ENCODE measurements at places on chromosomes 6 and 20.

DNA sequence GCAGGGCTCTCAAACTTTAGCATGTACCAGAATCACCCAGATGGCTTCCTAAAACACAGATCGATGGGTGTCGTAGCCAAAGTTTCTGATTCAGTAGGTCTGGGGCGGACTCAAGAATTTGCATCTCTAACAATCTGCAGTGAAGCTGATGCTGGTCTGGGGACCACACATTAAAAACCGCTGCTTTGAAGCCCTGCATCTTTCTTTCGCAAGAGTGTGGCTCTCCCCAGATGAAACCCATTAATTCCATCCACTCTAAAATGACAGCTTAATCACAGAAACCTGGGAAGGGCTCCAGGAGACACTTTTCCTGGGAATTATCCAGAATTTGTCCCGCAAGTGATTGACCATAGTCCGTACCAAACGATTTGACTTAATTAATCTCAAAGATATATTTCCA lies 319.8 kb upstream of the PLCB4 start:
- no peak for DNase-seq

GRCh38 chr20:1566701-1567100 lies 9.2 kb upstream of the SIRPD start:
- DNase-seq, result no peak

DNA sequence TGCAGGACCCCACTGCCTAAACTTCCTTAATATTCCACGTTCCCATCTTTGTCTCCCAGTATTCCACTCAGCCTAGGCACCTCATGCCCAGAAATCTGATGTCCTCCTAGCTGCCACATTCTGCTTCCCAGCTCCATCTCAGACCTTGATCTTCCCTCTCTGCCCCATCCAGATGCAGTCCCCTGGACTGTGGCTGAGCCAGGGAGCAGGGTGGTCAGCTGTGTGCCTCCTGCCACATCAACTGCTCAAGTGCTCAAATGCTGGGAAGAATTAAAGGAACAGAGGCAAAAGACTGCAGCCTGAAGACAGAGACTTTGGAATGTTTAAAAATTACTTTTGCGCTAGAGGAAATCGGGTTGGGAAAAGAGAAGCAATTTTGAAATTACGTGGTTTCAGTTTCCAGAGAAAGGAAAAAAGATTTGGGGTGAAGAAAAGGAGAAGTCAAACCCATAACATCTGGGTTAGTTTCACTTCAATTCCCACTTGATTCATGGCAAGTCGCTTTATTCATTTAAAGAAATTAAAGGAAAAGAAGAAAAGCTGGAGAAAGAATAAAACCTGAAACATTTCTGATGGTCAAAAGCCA lies 704.8 kb downstream of the PTPRT start:
- no peak for DNase-seq

GRCh38 chr20:5784735-5785134 lies 34.5 kb downstream of the SHLD1 start:
- no peak for DNase-seq

DNA sequence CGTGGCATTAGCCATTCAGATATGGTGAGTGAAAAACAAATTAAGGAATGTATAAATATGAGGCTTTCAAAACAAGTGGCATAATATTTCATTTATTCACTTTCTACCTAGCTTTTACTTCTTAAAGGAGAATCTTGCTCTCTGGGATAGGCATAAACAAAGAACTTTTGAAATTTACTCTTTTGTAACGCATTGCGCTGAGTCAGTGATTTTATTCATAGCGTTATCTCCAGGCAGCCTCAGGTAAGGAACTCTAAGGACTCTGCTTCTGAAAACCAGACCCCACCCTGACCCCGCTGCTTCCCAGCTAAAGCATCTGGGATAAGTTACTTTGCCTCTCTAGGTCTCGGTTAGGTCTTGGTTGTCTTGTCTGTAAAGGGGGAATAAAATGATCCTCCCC lies 234.7 kb downstream of the MYLK4 start:
- DNase-seq, result no peak

DNA sequence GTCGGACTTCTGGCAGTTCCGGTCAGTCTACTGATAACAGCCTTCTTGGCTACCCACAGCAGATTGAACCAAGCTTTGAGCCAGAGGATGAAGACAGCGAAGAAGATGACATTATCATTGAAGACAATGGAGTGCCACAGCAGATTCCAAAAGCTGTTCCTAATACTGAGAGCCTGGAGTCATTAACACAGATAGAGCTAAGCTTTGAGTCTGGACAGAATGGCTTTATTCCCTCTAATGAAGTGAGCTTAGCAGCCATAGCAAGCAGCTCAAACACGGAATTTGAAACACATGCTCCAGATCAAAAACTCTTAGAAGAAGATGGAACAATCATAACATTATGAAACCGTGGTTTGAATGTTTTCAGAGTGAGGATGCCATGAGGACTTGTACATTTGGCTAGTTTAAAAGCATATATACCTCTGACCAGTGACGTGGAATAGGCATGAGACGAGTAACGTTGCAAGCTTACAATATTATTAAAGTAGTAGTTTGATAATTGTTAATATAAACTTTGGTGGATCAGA lies 18.8 kb downstream of the PARD6B start:
- no peak for DNase-seq

DNA sequence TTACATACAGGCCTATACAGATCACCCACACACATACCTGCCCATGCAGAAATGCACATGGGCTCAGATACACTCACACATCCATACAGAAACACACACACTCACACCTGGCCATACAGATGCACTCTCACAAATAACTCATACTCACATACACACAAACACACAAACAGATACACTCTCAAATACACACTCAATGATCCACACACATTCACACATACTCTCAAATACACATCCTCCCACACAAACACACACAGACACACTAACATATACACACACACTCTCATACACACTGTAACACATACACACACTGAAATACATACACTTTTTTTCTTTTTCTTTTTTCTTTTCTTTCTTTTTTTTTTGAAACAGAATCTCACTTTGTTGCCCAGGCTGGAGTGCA lies 90.7 kb downstream of the CDH22 start:
- DNase-seq, result no peak

DNA sequence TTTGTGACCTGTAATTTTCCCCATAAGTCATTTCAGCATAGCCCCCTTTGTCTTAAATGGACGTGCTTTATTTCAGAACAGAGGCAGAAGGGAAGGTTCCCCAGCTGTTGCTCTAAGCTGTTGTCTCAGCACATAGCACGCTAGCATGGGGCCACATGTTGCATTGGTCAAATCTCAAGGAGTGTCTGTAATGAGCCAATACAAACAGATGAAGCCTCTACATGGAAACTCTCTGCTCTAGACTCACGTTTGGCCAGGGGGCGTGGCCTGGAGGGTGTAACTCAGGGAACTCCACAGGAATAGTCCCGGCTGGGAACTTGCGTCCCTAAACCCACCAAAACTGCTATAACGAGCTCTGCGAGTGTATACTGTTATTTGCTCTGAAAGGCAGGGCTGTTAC lies 35.2 kb upstream of the SLC22A2 start:
- DNase-seq, result no peak

- no peak for DNase-seq
Measured at GRCh38 chr6:46220352-46221221, 49.8 kb upstream of the ENPP5 start.

GRCh38 chr6:72424476-72424875 lies 197.4 kb upstream of the KCNQ5 start:
- no peak for DNase-seq

- DNase-seq, result no peak
Measured at GRCh38 chr6:168198302-168199180, 119.5 kb upstream of the FRMD1 start.

DNA sequence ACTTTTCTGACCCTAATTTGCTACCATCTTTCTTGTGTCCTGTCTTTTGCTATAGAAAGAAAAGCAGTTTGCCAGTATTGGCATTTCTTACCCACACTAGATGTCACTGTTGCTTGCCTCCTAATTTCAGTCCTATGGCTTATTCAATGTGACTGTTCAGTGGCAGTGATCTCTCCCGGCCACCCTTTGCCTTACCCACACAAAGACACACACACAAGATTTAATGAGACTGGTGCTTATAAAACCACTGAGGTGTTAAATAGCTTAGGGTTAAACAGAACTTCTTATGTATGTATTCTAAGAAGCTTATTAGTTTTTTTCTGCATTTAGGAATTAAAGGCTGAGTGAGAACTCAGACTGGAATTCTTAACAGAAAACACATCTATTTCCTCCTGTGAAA lies 233.6 kb upstream of the ASCC3 start:
- peak; percentile 0 for DNase-seq

DNA sequence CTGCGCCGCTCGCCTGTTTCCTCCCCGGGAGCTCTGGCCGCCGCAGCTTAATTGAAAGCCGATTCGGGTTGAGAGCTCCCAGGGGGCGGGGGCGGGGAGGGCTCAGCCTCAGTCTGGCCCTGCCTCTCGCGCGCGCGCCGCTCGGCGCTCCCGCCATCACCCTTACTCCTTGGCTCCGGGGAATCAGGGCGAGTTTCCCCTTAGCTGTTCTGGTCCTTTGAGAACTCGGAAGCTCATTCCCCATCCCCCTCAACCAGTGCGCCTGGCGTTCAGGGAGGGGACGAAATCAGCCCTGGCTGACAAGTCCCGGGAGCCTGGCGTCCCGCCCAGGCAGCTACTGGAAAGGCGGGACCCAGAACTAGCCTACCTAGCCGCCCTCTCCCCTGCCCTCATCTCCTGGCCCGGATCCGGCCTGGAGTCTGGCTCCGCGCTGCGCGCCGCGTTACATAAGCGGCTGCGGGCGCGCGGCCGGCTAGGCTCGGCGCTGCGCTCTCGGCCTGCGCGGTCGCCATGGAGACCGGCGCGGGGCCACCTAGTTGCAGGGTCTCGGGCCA lies 2.8 kb downstream of the SLC12A5 start:
- DNase-seq, result no peak

GRCh38 chr6:158611541-158612370 lies 32.8 kb downstream of the DYNLT1 start:
- no peak for DNase-seq

- DNase-seq, result no peak
Measured at GRCh38 chr6:156348849-156349248, 428.3 kb upstream of the ARID1B start.

DNA sequence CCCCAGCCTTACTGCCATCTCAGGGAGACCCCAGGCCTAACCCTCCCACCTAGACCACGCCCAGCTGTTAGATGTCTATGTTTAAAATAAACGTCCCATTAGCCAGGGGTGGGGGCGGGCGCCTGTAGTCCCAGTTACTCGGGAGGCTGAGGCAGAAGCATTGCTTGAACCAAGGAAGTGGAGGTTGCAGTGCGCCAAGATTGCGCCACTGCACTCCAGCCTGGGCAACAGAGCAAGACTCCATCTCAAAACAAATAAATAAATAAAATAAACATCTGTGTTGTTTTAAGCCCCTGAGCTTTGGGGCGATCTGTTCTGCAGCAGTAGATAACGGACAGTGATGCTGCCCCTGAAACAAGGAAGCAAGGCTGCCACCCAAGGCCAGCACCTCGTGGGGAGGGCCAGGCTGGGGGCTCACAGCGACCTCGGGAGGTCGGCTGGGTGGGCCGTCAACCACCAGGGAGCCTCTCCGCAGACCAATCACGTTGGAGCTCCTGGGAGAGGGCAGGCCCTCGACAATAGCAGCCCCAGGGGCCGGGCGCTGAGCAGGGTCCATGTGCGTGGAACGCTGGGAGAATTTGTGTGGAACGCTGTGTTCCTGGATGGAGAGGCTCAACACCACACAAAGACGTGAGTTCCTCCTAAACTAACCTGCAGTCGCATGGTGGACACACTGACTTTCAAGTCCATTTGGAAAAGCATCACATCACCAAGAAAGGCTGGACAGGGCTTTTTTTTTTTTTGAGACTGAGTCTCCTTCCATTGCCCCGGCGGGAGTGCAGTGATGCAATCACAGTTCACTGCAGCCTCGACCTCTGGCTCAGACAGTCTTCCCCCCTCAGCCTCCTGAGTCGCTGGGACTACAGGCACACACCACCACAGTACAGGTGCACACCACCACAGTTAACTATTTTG lies 1.0 kb upstream of the HELZ2 start:
- DNase-seq, result peak; percentile 61

- DNase-seq, result no peak
Measured at GRCh38 chr20:44457016-44457415, 18.7 kb upstream of the TTPAL start.

DNA sequence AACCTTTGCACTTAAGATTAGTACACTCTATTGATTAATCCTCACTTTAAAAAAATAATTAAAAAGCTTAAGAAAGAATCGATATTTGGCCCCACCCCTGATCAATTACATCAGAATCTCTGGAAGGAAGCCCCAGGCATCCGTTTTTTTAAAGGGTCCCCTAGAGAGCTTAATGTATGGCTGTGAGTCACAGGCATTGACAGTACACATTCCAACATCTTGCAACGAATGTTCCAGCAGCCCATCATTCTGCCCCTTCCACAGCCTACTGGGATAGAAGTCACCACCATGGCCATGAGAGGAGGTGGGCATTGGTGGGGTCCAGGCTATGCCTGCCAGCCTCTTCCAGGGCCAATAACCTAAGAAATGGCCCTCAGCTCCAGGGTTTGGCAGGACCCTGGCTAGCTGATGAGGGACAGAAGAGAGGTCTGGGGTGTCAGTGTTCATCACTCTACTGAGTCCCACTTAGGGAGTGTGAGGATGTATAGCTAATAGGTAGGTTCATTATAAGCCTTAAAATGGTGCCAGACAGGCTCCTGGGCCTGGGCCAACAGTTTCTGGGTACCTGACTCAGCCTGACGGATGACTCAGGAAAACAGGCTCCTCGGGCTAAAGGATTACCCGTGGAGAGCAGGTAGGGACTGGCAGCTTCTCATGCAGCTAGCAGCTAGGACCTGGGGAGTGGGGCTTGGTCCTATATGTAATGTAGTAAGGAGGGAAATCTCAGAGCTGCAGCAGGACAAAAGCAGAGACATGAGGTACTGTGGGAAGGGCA lies 40.4 kb downstream of the MDGA1 start:
- peak; percentile 80 for DNase-seq

GRCh38 chr6:36285187-36285671 lies 15.4 kb downstream of the PNPLA1 start:
- DNase-seq, result no peak

- no peak for DNase-seq
Measured at GRCh38 chr20:32982617-32983458, 21.4 kb downstream of the SUN5 start.

GRCh38 chr20:19025430-19026120 lies 186.9 kb upstream of the SLC24A3 start:
- no peak for DNase-seq

- no peak for DNase-seq
Measured at GRCh38 chr6:116034327-116034726, 26.4 kb downstream of the FRK start.

DNA sequence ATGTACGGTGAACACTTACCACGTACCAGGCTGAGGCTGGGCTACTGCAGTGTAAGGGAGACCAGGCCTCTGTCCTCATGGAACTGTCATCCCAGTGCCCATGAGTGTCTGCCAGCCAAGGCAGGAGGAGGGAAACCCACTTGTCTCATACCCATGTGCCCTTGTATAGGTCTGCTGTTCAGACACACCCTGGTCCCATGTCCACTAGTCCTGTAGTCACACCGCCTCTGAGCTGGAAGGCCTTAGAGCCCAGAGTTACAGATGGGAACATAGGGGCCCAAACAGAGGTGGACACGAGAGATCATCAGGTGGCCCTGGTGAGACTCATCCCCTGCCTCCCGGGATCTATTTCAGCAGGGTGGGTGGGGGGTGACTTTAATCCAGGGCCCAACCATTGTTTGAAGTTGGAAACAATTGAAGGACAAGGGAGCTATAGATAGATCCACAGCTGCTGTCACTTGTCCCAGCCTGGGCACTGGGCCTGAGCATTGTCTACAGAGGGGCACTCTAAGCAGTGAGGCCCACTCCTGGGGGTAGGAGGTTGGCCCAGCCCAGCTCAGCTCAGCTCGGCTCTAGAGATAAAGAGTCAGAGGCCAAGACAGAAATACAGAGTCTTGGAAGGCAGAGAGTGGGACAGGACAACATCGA lies 14.6 kb downstream of the MYH7B start:
- no peak for DNase-seq

GRCh38 chr20:24340933-24341332 lies 128.5 kb upstream of the SYNDIG1 start:
- no peak for DNase-seq
